ENCODE measurements at places on chromosomes 13 and 19.

DNA sequence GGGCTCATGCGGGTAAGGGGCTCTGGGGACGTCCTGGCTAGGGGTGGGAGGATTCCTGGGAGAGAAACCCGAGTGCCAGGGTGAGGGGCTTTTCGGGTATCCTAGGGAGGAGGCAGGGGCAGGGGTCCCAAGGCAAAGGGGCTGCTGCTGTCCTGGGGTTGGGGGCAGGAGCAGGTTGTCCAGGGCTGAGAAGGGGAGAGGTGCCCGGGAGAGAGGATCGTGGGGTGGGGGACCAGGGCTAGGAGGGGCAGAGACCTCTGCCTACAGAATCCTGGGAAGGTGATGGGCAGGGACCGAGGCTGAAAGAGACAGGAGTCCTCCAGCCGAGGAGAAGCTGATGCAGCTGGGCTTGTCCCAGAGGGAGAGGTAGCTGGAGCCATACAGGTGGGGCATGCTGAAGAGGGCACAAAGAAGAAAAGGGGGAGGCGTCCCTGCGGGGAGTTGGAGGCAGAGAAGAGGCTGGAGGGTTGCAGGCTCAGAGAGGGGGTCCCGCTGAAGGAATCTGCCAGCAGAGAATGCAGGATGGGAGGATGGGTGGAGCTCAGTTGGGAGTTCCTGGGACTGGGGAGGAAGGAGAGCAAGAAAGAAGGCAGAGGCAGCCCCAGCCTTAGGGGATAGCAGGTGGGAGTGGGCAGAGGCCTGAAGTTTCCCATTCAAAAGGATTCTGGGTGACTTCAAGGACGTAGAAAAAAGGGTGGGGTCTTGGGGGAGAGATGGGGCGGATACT is 574 bp downstream of the CYP2S1 start:
- no peak for DNase-seq

- no peak for DNase-seq
These were observed 17.2 kb upstream of the JUND start for GRCh38 chr19:18298601-18299000.

GRCh38 chr13:36382030-36382429 is 35.8 kb upstream of the SPART start:
- no peak for DNase-seq

DNA sequence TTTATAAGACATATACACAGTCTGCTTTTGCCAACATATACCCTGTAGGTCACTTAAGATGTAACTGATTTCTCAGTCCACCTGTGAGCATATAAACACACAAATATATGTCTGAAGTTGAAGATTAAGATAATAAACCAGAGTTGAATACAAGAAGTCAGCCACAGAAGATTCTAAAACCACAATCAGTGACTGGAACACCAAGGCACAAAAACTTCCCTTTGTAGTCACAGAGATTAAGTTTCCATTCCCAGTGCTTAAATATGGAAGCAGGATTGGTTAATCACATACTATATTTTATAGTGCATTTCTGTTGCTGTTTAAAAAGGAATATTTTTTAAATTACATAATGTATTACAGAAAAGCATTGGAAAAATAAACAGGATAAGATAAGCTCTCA is 39.9 kb downstream of the MTMR6 start:
- no peak for DNase-seq

- DNase-seq, result no peak
These were observed 4.7 kb downstream of the LENG1 start for GRCh38 chr19:54154603-54155345.

- no peak for DNase-seq
These were observed 129.1 kb downstream of the FOXO1 start for GRCh38 chr13:40537146-40537895.
